Activated T-helper 2 cell treated with anti-CD3 and anti-CD28 coated beads, Interferon-gamma antibody, Interleukin-2, Interleukin-4, amounts not matched to agents 10 μg/mL and 5 μg/mL and 100 μg/mL, durations not matched to agents 14 hours and 24 hours and 36 hours (primary cell): ENCODE measurements at places on chromosomes 2 and 18.

GRCh38 chr2:113233593-113234550 is 44.8 kb downstream of the PAX8 start:
- no peak overlapping the region for H3K4me3 ChIP-seq
- no peaks in the 10 kb centered on the region for H3K36me3 ChIP-seq
- DNase-seq = no peak
- peak overlapping the region; percentile 33 for H3K27ac ChIP-seq
- H3K27me3 ChIP-seq = peaks cover 4% of the 10 kb centered on the region

DNA sequence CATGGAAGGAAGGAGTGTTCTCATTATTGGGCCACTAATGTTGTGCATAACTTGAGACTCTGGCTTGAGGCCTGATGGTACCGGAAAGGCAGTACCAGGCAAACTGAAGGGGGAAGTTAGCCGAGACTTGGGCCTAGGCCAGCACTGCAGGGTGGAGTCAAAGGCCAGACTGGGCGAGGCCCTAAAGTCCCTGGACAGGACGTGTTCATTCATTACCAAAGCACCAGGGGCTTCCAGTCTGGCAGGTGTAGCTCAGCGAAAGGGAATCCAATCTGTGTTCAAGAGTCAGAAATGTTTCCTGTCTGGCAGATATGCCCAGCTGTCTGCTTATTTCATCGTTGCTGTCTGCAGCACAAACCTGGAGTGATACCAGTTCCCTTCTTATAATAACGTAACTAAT is 4.7 kb upstream of the ITSN2 start:
- no peak overlapping the region for H3K27ac ChIP-seq
- H3K4me3 ChIP-seq = no peak overlapping the region
- H3K4me1 ChIP-seq = peaks cover 6% of the 10 kb centered on the region
- no peak for DNase-seq

DNA sequence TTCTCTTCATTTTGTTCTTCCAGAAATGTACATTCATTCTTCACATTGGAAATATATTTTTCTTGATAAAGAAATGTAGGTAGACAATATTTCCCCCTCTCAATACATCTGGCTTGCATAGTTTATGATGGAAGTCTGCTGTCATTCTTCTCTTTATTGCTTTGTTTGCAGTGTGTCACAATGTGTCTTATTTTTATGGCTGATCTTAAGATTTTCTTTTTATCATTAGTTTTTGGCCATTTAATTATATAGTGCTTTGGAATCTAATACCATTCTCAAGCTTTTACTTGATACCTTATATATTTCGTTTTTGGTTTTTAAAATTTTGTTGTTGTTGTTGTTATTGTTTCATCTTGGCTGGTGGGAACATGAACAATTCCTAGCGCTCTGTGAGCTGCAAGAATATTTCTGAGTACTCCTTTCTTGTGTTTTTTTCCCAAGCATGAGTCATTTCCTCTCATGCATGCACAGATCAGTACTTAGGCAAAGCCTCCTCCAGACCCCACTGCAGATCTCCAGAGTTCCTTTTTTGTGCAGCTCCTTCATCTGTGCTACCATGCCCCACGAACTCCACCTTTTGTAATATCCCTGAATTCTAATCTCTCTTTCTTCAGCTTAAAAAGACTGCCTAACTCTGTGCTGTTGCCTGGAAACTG is 13.7 kb upstream of the MMADHC start:
- H3K4me3 ChIP-seq = no peak overlapping the region
- peaks cover 27% of the 10 kb centered on the region for H3K4me1 ChIP-seq
- no peaks in the 10 kb centered on the region for H3K36me3 ChIP-seq
- H3K27me3 ChIP-seq = peaks cover 15% of the 10 kb centered on the region

DNA sequence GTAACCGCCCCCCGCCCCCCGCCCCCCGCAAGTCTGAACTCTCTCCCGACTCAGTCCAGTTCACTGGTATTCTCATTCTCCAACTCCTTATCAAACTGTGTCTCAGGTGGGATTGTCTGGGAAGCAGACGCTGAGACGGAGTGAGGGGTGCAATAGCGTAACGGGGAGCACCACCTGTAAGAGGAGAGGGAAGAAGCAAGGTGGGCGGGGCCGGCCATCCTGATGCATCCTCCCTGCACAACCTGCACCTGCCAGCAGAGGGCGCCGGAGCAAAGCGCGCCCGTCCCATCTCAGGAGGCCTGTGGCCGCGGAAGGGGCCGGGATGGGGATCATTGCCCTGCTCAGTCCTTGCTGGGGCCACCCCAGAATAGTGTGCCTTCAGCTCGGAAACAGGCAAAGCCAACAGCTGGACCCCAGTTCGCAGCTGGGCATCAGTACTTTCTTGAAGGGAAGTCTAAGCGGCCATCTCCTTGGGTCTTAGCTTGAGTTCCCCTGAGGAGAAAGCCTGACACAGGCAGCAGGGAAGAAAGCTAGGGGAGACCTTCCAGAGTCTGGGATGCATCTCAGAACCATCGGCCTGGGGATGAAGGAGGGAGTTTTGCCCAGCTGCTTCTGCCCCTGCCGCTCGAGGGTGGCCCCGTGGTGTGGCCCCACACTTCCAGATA is 208.0 kb downstream of the TFCP2L1 start:
- peaks cover 2% of the 10 kb centered on the region for H3K4me1 ChIP-seq
- no peaks in the 10 kb centered on the region for H3K36me3 ChIP-seq
- H3K27me3 ChIP-seq = peaks cover 15% of the 10 kb centered on the region
- no peak overlapping the region for H3K27ac ChIP-seq
- peak; percentile 65 for DNase-seq
- H3K4me3 ChIP-seq = no peak overlapping the region

GRCh38 chr2:48829036-48829435 is 73.5 kb upstream of the LHCGR start:
- no peaks in the 10 kb centered on the region for H3K27me3 ChIP-seq
- H3K36me3 ChIP-seq = no peaks in the 10 kb centered on the region
- no peaks in the 10 kb centered on the region for H3K4me1 ChIP-seq
- DNase-seq = no peak
- H3K4me3 ChIP-seq = no peak overlapping the region
- H3K27ac ChIP-seq = no peak overlapping the region
